CD4-positive, alpha-beta T cell treated with Interferon alpha-2 for 1 hour (primary cell): ENCODE measurements at places on chromosomes 16 and 17.

- DNase-seq = no peak
Measured at GRCh38 chr17:43787728-43788127, 7.5 kb downstream of the CFAP97D1 start.

- DNase-seq = no peak
Measured at GRCh38 chr16:10883004-10883403, 6.0 kb downstream of the CIITA start.

- DNase-seq = no peak
Measured at GRCh38 chr17:75267411-75268232, 3.4 kb downstream of the MIF4GD start.

DNA sequence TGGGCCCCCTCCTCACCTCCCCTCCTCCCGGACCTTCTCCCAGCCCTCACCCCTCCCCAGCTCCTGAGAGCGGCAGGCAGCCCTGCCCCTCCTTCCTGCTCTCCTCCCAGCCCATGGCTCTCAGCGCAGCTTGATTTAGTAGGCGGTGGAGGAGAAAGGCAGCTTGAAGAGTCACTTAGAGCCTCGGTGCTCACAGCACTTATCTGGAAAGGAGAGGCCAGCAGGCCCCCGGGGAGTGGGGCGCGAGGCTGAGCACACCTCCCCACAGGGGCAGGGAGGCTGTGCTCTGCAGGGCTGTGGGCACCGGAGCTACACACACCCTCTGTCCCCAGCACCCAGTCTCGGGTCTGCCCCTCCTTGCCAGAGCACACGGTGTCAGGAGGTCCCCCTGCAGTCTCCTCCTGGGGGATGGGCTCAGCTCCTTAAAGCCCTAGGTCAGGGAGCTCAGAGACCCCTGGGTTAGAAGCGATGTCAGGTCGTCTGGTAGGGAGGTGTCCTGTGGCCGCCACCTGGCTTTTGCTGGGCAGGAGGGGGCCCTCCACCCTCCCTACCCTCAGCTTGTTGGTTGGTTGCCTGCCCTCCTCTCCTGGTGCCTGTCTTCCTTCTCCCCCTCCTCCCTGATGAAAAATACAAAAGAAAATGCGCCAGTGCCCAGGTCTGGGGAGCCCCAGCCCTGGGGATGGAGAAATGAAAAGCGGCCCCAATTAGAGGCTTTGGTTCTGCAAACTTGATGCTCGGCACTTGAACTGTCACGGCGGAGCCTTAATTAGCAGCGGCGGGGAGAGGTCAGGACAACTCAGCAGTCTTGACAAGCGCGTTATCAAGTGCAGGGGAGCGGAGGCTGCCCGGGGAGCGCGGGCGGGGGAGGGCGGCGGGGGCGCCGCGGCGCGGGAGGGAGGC is 151.1 kb upstream of the GSE1 start:
- DNase-seq = peak; percentile 28

GRCh38 chr17:77677630-77678029 is 280.9 kb upstream of the TNRC6C start:
- no peak for DNase-seq

- DNase-seq = no peak
Measured at GRCh38 chr16:49467540-49468372, 94.2 kb downstream of the C16orf78 start.

- no peak for DNase-seq
Measured at GRCh38 chr16:79508294-79508693, 92.2 kb downstream of the MAF start.

DNA sequence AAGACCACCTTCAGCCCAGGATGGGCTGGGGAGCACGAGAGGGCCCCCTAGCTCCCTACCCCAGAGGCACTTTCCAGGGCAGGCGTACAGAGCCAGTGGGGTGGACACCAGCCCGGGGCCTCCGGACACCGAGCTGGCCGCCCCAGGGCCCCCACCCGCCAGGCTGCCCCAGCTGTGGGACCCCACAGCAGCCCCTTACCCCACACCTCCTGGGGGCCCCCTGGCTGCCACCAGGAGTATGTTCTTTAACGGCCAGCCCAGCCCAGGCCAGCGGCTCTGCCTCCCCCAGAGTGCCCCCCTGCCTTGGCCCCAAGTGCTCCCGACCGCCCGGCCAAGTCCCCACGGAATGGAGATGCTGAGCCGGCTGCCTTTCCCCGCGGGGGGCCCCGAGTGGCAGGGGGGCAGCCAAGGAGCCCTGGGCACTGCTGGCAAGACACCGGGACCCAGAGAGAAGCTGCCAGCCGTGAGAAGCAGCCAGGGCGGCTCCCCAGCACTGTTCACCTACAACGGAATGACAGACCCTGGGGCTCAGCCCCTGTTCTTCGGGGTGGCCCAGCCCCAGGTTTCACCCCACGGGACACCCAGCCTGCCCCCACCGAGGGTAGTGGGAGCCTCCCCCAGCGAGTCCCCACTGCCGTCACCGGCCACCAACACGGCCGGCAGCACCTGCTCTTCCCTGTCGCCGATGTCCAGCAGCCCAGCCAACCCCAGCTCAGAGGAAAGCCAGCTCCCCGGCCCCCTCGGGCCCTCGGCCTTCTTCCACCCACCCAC is 24.3 kb upstream of the ZFPM1 start:
- no peak for DNase-seq

DNA sequence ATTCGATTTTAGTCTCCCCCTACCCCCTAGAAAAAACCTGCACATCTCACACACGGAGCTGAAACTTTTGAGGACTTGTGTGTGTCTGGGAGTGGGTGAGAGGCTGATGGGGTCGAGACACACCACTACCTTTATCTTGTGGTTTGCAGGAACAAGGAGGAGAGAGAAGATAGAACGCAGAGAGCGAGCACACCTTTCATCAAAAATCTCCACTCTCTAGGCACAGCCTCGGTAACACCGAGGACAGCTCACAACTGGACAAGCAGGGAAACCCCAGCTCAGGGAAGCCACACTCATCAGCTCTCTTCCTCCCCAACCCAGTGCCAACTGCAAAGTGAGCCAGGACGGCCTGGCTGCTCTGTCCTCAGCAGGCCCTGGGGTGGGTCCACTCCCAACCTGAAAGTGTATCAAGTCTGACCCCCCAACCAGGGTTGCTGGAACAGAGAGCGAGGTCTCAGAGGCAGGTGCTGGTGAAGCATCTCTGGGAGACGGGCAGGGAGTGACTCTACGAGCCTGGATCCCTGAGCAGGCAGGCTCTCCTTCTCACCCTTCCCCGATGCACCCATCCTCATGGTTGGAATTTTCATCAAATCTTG is 5.2 kb upstream of the GHDC start:
- no peak for DNase-seq

GRCh38 chr16:70018254-70018653 is 67.1 kb downstream of the CLEC18A start:
- DNase-seq = peak; percentile 79

GRCh38 chr17:17386094-17386800 is 83.1 kb downstream of the NT5M start:
- DNase-seq = no peak

DNA sequence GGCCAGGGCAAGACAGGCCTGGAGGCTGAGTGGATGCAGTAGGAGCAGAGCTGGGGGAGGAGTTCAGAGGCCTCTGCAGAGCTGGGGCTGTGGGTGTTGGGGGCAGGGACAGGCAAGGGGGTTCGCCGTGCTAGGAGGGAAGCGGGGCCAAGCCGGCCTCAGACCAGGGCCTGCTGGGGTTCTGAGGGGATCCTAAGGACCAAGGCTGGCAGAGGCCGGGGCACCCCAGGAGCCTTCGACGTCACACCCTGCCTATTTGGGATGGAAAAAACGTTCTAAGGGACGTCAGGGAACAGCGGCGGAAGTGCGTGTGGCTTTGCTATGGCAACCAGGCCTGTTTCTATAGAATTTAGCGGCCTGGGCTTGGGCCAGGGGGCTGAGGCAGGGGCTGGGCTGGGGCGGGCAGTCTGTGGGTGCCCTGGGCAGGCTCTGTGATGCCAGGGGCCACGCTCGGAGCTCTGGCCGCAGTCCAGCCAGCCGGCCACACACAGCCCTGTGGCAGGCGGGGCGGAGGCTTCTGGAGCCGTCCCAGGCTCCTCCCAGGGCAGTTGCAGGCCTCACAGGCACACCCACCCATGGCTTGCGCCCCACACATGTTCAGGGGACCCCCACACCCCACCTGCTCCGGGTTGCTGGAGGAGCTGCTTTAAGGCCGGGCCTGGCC is 3.7 kb downstream of the TRAF7 start:
- DNase-seq = no peak

- DNase-seq = no peak
Measured at GRCh38 chr16:71311553-71312158, 22.5 kb upstream of the CMTR2 start.

DNA sequence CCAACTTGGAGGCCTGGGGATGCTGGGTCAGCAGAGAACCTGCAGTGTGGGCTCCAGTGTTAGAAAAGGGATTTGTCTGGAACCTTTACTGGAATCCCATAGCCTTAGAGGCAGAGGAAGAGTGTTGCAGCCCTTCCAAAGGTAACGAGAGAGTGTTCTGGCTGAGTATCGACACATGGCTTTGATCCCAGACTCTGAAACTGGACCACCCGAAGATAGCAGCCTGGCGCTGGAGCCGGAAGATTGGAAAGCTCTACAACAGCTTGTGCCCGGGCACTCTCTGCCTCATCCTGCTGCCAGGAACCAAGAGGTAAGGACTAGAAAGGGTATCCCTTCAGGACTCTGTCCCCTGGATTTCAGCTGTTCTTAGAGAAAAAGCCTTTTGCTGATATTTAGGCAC is 39.7 kb downstream of the REXO5 start:
- no peak for DNase-seq

GRCh38 chr16:77943801-77944200 is 78.5 kb upstream of the CLEC3A start:
- no peak for DNase-seq

DNA sequence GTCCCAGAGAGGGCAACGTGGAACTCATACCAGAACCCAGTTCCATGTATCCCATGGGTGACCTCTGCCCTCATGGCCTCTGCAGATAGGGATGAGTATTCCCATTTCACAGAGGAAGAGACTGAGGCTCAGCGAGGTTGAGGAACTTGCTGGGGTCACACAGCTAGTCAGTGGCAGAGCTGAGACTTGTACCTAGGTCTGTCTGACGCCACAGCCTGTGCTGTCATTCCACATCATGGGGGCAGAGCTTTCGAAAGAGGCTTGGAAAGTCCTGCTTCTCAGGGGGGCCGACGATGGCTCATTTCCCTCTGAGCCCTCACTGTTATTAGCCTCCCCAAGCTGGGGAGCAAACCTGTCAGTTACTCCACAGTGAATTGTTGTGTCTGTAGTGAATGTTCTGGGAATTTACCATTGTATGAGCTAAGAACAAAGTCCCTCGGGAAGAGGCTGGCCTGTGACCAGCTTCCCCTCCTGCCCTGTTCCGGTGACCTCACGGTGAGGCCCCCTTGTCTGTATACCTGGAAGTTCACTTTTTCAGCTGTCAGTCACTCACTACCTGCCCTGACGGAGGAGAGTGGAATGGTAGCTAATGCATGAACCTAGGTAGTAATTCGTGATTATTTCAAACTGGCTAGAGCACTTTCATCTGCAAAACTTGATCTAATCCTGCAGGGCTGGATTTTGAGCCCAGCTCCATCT is 8.9 kb downstream of the METTL22 start:
- DNase-seq = no peak
